ENCODE measurements at places on chromosomes 16 and 17.
A peak's percentile ranks its signal among the peaks of the same experiment; 100 is the strongest.

GRCh38 chr17:5758651-5759050 lies 174.3 kb upstream of the NLRP1 start:
- DNase-seq, result no peak

GRCh38 chr17:43774304-43775250 lies 4.2 kb downstream of the DUSP3 start:
- no peak for DNase-seq

GRCh38 chr17:29827179-29827578 lies 102.8 kb downstream of the SSH2 start:
- no peak for DNase-seq

- peak; percentile 43 for DNase-seq
Measured at GRCh38 chr17:73191443-73192205, 1.2 kb upstream of the COG1 start.

- no peak for DNase-seq
Measured at GRCh38 chr16:16910666-16911065, 531.7 kb downstream of the NPIPA7 start.

GRCh38 chr16:65044026-65044425 lies 77.8 kb downstream of the CDH11 start:
- no peak for DNase-seq

DNA sequence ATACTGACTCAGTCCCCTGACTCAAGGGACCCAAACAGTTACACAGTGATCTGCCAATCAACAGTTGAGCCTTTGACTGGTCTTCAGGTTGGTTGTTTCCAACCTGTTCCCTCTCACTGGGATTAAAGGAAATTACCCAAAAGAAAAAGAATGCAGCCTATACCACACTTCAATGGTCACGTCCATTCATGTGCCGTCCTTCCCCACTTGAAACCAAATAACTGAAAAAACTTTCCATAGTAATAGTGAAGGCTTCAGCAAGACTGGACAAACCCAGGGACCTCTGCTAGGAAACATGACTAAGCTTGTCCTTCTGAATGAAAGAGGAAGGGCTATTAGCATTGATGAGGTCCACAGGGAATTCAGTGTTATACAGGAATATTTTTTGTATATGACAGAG lies 30.6 kb downstream of the MRPS23 start:
- DNase-seq, result no peak

Data from stimulated activated CD8-positive, alpha-beta memory T cell treated with anti-CD3 and anti-CD28 coated beads, Interleukin-4, amount 100 ng/mL, for 4 hours (primary cell).